ENCODE measurements at places on chromosomes 2 and 18. TPM values are rescaled to one million over a fixed set of nuclear protein-coding genes. Genes with fewer than 3 reads are reported as not detected.

SLC9A2 gene
- total RNA-seq, result 0.46 TPM

- peaks cover 6% of the 10 kb centered on the region for H3K4me1 ChIP-seq
- DNase-seq, result no peak
- no peak overlapping the region for H3K4me3 ChIP-seq
- no peaks in the 10 kb centered on the region for H3K36me3 ChIP-seq
- H3K27me3 ChIP-seq, result no peaks in the 10 kb centered on the region
These were observed 171.8 kb downstream of the PTGR3 start for GRCh38 chr18:75036917-75037688.

GRCh38 chr18:136433-136832 lies 21.9 kb upstream of the USP14 start:
- no peak overlapping the region for H3K4me3 ChIP-seq
- DNase-seq, result no peak
- no peaks in the 10 kb centered on the region for H3K27me3 ChIP-seq
- no peaks in the 10 kb centered on the region for H3K36me3 ChIP-seq
- H3K4me1 ChIP-seq, result no peaks in the 10 kb centered on the region

- no peaks in the 10 kb centered on the region for H3K27me3 ChIP-seq
- H3K4me1 ChIP-seq, result peaks cover 24% of the 10 kb centered on the region
These were observed 77.7 kb upstream of the SMAD2 start for GRCh38 chr18:48007955-48008701.

NYAP2 gene
- total RNA-seq, result 2.0 TPM

GRCh38 chr2:36452260-36452659 lies 96.7 kb downstream of the CRIM1 start:
- peaks cover 31% of the 10 kb centered on the region for H3K4me1 ChIP-seq
- H3K36me3 ChIP-seq, result peaks cover 13% of the 10 kb centered on the region
- no peaks in the 10 kb centered on the region for H3K27me3 ChIP-seq
- H3K4me3 ChIP-seq, result no peak overlapping the region
- DNase-seq, result no peak
- H3K27ac ChIP-seq, result no peak overlapping the region

GRCh38 chr2:200239216-200239615 lies 67.3 kb upstream of the SPATS2L start:
- H3K4me3 ChIP-seq, result no peak overlapping the region
- H3K36me3 ChIP-seq, result no peaks in the 10 kb centered on the region
- no peak overlapping the region for H3K27ac ChIP-seq
- H3K27me3 ChIP-seq, result no peaks in the 10 kb centered on the region

DNA sequence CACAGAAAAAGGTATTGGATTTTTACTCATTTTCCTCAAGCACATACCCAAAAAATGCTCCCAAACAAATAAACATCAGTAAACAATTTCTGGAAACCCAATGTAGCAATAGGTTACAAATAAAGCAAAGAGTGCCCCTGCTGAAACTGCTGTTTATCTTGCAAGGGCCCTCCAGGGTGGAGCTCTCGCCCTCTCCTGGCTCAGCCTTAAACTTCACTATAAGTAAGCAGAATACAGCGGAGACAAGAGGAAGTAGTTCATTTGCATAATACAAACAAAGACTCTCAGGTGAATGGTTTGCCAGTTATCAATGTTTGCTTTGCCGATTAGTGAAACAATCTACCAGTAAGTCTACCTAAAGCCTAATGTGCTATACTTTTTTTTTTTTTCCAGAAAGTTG lies 437.6 kb downstream of the DLGAP1 start:
- H3K36me3 ChIP-seq, result no peaks in the 10 kb centered on the region

DNA sequence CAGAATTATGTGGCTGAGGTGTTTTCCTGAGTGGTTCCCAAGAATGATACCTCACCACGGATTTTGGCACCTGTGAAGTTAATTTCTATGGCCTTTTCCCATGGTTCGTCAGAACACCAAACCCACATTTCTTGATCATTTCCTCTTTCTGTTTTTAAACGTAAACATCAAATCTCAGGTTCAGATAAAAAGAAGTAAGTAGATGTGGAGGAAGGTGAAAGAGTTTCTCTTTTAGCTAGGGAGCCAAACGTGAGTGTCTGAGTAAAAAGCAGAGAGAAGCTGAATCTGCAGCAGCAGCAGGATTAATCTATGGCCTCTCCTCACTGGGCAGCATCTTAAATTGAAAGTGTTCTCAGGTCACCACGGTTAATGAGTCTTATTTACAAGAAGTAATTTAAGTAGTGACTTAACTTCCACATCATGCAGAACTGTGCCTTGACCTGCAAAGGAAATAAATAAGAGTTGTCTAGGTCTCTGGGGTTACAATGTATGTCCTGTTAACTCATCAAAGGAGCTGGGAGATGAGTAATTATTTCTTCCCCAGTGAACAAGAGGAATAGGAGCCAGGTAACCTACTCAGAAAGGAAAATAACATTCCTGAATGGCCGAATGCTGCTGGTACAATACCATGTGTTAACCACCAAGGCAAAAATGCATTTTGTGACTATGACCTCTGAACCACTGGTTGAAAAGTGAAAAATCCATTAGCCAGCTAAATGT lies 139.6 kb upstream of the NETO1 start:
- no peaks in the 10 kb centered on the region for H3K36me3 ChIP-seq
- no peak for DNase-seq
- no peak overlapping the region for H3K27ac ChIP-seq
- H3K27me3 ChIP-seq, result no peaks in the 10 kb centered on the region
- H3K4me3 ChIP-seq, result no peak overlapping the region

DNA sequence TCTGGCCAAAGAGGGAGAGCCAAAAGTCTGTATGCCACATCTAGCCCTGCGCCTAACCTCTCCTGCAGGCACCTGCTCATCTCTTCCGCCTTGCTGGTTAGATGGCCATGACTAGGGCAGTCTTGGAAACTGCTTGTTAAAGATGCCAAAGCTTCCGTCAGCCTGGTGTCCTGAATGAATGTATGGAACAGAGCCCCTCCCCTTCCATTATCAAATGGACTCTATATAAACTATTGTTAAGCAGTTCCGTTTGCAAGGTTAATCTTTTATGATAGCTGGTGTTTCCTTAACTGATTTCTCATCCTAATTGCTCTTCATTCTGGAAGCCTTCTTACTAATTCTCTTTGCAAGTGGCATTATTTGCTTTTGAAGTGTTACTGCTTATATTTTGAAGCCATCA lies 87.1 kb downstream of the ATP9B start:
- H3K4me1 ChIP-seq, result no peaks in the 10 kb centered on the region
- DNase-seq, result no peak
- no peak overlapping the region for H3K4me3 ChIP-seq
- no peak overlapping the region for H3K27ac ChIP-seq
- H3K27me3 ChIP-seq, result no peaks in the 10 kb centered on the region

CYTIP gene
- 29.9 TPM for total RNA-seq

SLC35F6 gene
- total RNA-seq, result 47.5 TPM

IL36A gene
- not detected for total RNA-seq
